ENCODE measurements at places on chromosomes 2 and 18.
A peak's percentile ranks its signal among the peaks of the same experiment; 100 is the strongest.

DNA sequence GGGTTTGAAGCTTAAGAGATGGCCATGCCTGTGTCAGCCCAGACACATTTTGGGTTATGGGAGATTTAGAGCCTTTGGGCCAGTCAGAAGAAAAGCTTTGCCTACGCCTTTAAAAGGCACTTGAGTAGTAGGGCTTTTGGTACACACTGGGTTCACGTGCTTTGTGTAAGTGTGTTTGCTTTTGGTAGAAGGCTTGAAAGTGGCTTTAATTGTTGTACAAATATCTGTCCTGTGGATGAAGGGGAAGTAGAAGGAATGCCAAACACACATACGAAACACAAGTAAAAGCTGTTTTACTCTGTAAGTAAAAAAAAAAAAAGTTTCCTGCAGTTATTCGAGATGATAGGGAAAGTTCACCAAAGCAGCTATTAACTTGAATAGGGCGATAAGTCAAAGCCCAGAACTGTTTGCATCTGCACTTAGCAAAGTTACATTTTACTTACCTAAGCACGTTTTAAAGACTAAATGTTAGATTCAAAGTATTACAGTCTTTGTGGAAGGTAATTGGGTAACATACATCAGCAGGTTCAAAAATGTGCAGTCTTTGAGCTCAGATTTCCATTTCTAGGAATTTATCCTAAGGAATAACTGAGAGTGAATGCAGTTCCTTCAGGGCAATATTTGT, 75.4 kb downstream of the STK25 start:
- no peak for DNase-seq

- DNase-seq, result peak; percentile 22
Observed at GRCh38 chr18:49934457-49934856, 121.1 kb upstream of the ACAA2 start.

DNA sequence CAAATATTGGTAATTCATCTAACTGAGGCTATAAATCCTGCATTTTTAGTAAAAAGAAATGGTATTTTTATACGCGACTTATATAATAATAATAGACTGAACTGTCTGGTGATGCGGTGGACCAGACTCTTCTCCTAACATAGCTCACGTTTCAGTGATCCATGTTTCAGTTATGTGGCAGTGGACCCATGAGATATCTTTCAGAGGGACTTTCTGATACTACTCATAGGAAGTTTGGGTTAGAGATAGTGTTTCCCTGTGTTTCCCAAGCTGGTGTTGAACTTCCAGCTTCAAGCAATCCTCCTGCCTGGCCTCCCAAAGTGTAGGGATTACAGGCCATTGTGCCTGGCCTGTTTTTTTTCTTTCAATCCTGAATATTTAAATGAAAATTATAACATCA, 59.2 kb downstream of the KCTD1 start:
- DNase-seq, result no peak

- no peak for DNase-seq
Observed at GRCh38 chr18:58097121-58097906, 53.3 kb downstream of the NEDD4L start.

DNA sequence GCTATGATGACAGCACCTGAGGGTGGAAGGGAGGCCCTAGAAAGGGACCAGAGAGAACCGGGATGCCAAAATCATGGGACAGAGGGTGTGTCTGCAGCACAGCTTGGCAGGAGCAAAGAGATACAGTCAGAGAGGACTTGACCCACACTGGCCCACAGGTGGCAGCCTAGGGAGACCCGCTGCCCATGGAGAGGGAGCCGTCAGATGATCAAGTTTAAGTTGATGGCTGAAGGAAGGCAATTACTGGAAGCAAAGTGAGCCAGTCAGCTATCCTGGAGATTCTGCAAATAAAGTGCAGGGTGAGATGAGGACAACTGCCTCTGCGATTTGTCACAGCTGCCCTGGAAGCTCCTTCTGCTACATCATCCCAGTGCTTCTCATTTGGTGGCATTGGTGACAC, 74.0 kb downstream of the CMPK2 start:
- no peak for DNase-seq

DNA sequence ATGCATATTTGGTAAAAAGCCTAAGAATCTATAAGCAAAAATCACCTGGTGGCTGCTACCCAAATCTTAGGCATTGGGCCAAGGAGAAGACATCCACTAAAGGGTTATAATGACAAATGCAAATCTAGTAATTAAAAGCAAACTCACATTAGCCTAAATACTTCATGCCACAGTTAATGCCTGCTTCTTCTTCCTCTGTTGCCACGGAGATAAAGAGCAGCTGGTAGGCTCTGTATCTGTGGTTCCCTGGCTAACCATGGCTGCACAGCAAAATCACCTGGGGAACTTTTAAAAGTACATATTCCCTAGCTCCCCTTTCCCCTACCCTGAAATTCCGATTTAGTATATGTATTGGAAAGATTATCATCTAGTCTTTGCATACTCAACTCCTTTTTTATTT, 114.3 kb downstream of the LNPK start:
- DNase-seq, result peak; percentile 7
